Astrocyte (in vitro differentiated cells and primary cell): ENCODE measurements at places on chromosomes 1 and 21.

DNA sequence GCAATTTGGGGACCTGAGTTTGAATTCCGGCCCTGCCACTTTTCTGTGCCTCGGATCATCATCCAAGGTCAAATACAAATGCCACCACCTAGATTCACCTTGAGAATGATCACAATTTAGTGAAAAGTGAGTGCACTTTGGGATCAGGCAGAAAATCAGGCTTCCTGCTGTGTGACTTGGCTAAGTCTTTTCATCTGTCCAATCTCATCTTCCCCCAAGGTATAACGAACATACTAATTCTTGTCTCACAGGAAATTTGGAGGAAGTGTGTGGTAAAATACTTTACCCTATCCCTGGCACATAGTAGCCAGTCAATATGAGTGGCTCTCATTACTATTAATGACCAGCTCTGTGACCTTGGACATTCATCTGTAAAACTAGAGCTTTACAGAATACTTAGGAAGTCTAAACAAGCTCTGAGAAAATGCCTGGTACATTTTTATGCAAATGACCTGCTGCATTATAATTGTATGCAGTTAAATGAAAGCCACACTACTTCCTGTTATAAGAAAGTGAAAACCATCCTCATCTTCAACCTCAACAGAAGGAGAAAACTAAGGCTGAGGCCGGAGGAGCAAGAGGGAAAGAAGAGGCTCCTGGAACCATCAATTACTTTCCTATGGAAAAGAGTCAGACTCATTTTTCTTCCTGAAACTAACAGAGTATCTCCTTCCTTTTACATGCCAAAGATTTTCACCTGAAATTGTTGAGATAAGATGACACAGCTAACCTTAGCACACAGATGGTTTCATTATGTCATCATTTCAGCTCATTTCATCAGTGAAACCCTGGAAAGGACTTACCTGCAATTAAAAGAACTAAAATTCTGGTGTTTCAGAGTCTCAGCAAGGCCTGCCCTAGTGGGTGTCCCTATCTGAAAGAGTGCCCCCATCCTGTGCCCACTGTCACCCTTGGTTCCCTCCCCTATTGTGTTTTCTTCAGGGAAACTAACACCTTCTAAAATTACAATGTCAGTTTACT, 32.6 kb upstream of the RGS8 start:
- DNase-seq = no peak

GRCh38 chr1:161274874-161275273, 16.3 kb downstream of the PCP4L1 start:
- DNase-seq = no peak

DNA sequence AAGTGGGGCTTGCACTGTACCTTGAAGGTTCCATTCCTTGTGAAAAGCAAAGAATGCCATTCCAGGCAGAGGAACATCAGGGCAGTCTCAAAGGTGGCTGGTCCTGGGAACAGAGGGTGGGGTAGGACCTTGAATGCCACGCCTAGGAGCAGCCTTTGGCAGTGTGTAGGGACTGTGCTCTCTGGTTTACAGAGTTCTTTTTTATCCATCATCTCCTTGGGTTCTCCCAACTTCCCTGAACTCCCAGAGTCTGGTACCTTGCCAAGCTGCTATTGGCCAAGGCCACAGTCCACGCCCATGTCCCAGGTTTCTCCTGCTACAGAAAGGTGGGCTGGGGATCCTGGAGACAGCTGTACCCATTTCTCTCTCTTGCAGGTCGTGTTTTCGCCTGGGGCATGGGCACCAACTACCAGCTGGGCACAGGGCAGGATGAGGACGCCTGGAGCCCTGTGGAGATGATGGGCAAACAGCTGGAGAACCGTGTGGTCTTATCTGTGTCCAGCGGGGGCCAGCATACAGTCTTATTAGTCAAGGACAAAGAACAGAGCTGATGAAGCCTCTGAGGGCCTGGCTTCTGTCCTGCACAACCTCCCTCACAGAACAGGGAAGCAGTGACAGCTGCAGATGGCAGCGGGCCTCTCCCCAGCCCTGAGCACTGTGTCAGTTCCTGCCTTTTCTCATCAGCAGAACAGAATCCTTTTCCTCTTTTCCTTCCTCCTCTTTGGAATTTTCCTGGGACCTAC, 15.3 kb upstream of the TRNAU1AP start:
- no peak for DNase-seq

DNA sequence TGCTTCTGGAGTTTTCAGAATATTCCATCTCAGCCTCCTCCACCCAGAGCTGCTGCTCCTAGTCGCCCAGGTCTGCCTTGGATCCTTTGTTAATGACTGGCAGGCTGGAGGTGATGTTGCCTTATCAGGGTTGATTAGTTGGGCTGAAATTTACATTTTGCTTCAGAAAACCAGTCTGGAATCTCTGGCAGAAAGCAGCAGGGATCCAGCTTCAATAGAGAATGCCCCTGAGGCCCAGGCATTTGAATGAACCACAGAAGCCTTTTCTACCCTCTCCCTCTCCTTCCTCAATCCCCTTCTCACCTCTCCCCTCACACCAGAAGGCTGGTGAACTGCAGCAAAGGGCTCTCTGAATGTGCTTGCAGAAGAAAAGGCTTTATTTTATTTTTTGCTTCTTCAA, 83.2 kb downstream of the PLXNA2 start:
- no peak for DNase-seq

DNA sequence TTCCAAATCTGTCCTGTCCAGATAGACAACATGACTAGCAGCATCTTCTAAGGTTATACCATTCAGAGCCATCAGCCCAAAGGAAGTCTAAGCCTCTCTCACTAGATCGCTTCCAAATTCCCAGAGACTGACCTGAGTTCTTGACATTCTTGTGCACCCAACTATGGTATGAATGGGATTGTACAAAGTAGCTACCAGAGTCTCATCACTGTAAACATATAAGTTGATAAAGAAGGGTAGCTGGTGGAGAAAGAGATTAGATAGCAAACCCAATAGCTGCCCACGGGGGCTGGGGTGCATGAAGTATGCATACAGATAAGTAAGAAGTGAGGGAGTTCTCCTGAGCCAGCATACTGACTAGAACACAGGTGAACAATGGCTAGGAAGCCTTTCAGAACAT, 180.0 kb downstream of the PLPP3 start:
- DNase-seq = peak; percentile 42

DNA sequence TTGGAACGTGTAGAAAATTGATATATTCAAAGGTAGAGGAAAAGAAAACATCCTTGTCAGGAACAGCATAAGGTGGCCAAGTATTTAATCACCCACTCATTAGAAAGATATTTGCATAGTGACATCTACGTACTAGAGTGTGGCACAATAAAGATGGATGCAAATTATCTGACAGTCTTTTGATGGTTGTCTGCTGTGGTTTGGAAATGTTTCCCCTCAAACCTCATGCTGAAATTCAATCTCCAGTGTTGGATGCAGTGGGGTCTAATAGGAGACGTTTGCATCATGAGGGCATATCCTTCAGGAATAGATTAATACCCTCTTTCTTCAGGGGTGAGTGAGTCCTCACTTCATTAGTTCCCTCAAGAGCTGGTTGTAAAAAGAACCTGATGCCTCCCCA, 34.1 kb upstream of the RUNX1 start:
- DNase-seq = peak; percentile 81
